Stimulated activated CD4-positive, alpha-beta T cell treated with anti-CD3 and anti-CD28 coated beads, Interleukin-4, amount 100 ng/mL, for 48 hours (primary cell): ENCODE measurements at places on chromosomes 6 and 20.

DNA sequence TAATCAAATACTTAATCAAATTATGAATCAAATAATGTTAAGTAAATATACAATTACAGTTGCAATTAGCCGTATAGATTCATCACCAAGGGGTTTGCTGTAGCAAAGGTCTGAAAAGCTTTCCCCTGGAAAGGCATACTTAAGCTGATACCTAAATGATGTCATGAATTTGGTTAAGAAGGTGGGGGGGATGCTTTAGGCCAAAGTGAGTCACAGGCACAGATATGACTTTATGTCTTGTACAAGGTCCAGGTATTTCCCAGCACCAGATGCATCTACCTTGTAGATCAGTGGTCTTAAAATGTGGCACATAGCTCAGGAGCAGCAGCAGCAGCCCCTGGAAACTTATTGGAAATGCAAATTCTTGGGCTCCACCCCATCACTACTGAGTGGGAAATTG, 557.3 kb upstream of the CDH4 start:
- DNase-seq: no peak

GRCh38 chr6:32666420-32667300, at the start of gene HLA-DQB1:
Gene HLA-DQB1 (minus strand): TSS chr6:32666657. CDS start chr6:32666607, 50 bp downstream.
- DNase-seq: peak; percentile 13

DNA sequence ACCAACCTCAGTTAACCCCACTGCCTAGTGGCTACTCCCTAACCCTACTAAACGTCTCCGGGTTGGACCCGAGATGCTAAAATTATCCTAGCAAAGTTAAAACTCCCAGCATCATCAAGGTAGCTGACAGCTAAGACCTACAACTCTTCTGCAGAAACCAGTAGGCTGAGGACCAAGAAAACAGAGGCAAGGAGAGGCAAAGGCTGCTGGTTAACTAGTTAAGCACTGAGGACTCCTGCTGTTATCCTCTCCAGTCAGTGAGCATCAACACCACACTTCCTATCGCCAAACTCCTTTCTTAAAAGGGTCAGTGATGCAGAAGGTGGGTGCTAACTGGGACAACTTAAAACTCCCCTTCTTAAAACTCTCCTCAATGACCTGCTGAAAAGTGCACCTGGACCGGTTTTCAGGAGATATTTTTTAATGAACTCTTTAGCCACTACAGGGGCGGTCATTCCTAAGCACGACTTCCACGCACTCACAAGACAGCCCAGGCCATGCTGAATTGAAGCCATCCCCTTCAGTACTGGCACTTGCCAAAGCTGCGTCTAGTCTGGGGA, 1.7 kb downstream of the TRERF1 start:
- no peak for DNase-seq

- DNase-seq: no peak
Observed at GRCh38 chr6:73109659-73110058, 115.6 kb downstream of the KHDC1L start.

DNA sequence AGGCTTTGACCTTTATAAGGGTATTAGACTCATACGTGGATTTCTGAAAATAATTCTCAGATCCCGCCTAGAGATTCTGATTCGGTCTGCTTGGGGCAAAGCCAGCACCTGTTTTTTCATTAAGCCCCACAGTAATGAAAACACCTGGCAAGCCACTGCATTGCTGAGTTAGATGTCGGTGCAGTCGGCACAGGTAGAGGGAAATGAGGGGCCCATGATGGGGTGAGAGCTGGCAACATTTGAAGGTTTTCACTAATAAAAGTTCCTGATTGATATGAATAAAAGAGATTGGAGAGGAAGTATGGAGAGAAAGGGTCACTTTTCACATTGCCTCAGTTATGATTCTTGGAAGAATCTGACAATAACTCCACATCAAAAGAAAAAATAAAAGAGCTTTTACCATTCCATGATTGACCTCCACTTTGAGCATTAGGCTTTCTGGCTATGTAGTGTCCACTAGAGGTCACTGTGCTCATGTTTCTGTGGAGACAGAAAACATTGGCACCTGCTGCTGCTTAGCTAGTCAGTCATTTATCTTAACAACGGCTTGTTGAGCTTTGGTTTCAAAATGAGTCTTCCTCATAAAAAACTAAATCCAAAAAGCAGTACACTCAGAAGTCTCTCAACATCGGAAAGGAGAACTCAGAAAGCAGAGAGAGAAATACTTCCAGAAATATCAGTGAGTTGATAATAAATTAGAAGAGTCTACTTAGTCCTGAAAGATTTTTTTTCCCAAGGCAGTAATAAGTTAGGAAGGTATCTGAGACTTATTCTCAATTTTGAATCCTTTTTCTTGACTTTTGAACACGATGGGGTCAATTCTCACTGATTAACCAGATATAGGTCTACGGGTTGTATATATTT, 53.3 kb upstream of the KLHL31 start:
- no peak for DNase-seq

- no peak for DNase-seq
Observed at GRCh38 chr6:52693773-52694172, 22.9 kb downstream of the TMEM14A start.

GRCh38 chr6:70145178-70145577, 157.7 kb downstream of the COL9A1 start:
- no peak for DNase-seq

DNA sequence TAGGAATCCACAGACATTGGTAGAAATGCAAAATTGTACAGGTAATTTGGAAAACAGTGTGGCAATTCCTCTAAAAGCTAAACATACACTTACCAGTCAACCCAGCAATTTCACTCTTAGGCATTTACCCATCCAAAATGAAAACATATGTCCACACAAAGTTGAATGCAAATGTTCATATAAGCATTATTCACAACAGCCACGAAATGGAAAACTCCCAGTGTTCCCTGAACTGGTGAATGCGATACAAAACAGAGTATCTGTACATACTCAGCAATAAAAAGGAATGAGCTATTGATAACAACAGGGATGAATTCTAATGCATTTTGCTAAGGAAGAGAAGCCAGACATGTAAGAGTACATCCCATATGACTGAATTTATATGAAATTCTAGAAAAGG, 32.4 kb upstream of the RAB22A start:
- DNase-seq: no peak

DNA sequence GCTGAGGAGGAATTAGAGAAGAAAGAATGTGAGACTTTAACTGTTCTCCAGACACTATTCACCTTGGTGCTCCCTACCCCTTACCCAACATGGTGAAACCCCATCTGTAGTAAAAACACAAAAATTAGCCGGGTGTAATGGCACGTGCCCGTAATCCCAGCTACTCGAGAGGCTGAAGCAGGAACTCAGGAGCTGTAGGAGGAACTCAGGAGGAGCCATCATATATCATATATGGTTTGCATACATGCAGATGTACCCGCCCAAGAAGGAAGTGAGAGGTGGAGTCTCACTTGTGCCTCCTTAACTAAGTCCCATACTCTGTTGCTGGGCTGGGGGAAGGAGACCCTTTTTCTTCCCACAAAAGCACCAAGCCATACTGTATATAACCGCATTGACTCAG, 35.5 kb upstream of the ME1 start:
- DNase-seq: no peak

- no peak for DNase-seq
Observed at GRCh38 chr6:89475634-89476033, 42.7 kb downstream of the ANKRD6 start.

DNA sequence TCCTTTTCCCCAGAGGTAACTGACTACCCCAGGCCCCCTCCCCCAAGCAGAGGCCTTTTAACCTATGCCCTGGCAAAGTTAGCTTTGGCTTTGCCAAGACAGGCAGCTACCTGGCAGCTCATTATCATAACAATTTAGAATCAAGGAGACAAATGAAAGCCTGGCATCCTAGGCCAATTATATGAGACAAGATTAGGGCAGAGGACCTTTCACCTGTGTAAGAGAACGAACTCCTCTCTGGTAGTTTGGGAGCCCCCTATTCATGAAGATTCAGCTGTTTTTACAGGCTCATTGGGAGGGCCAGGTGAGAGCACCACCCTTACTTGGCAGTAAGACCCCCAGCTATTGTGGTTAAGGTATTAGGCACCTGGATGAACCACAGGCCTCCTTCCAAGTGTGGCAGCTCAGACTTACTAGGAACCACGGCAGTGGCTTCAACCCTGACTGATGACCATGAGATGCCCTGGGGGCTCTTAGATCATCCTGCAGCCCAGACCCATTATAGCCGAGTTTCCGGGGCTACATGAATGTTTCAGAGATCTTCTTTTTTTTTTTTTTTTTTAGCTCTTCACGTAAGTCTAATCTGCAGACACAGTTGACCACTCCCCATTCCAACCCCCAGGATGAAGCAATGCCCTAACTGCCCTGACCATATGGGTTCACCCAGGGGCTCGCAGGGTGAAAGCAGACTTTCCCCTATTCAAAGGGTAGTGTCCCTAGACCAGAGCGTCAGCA, 56.2 kb downstream of the RAB44 start:
- DNase-seq: no peak

DNA sequence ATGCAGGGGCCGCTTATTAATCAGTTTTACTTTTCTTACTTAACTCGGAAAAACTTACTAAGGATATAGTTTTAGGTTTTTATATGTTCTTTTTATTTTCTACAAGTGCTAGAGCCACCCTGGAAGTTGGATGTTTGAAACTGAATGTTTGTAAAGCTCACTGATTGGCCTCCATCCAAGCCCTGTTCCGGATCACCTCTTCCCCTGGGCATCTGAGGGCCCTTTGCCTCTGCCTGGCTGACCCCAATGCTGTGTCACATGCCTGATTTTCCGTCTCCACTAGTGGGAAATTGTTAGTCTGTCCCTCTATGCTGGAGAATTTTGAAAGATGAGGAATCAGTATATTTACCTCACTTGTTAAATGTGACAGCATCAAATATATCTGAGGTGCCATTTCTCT, 79.3 kb downstream of the SLC35F1 start:
- no peak for DNase-seq

- no peak for DNase-seq
Observed at GRCh38 chr20:8744228-8744844, 324.6 kb upstream of the PLCB4 start.

GRCh38 chr6:87905101-87905641, 142.5 kb upstream of the SPACA1 start:
- no peak for DNase-seq

- no peak for DNase-seq
Observed at GRCh38 chr20:35013421-35014411, 58.0 kb downstream of the MYH7B start.

- DNase-seq: no peak
Observed at GRCh38 chr6:32659856-32660595, 6.4 kb downstream of the HLA-DQB1 start.

GRCh38 chr20:25290646-25291431, 43.0 kb downstream of the PYGB start:
- DNase-seq: no peak

GRCh38 chr20:39342463-39342862, 380.3 kb downstream of the DHX35 start:
- no peak for DNase-seq

- no peak for DNase-seq
Observed at GRCh38 chr6:4640139-4640538, 136.1 kb upstream of the CDYL start.

GRCh38 chr6:107689951-107690642, 134.0 kb downstream of the SCML4 start:
- no peak for DNase-seq

- DNase-seq: no peak
Observed at GRCh38 chr6:142712231-142712630, 232.7 kb downstream of the HIVEP2 start.

DNA sequence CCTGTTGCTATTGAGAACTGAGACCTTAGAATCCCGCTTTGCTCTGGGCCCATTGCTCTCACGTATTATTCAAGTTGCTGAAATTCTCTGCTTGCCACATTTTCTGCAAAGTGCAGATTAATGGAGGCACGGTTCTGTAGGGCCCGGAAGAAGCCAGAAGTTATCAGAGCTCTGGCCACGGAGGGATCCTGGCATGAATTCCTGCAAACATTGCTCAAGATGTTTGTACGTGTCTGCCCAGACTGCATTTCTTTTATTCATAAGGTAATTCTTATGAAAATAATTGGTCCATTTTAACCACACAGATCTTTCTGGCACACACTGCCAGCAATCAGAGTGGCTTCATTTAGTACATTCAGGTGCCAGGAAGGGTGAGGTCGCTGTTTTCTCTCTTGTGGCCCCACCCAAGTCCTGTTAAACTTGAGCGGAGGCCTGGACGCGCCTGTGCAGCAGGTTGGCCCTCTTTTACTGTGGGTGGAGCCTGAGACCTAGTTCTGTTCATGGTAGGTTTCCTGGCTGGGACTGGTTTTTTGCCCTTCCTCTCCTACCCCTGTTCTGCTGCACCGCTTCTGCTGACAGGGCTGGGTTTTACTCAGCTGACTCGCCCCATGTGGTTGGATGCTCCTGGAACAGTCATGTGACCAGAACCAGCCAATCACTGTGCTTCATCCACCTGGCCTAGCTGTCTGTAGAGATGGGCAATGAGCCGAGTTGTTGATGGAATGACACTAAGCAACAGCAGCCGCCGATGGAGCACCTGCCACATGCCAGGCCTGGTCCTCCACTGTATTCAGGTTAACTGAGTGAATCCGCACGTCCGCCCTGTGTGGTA, 230.2 kb downstream of the CDH4 start:
- no peak for DNase-seq

GRCh38 chr6:169940481-169941271, 189.3 kb downstream of the ERMARD start:
- DNase-seq: no peak

- no peak for DNase-seq
Observed at GRCh38 chr20:38144974-38145728, 19.9 kb downstream of the TGM2 start.

GRCh38 chr20:45012682-45013302, 46.5 kb downstream of the STK4 start:
- no peak for DNase-seq

DNA sequence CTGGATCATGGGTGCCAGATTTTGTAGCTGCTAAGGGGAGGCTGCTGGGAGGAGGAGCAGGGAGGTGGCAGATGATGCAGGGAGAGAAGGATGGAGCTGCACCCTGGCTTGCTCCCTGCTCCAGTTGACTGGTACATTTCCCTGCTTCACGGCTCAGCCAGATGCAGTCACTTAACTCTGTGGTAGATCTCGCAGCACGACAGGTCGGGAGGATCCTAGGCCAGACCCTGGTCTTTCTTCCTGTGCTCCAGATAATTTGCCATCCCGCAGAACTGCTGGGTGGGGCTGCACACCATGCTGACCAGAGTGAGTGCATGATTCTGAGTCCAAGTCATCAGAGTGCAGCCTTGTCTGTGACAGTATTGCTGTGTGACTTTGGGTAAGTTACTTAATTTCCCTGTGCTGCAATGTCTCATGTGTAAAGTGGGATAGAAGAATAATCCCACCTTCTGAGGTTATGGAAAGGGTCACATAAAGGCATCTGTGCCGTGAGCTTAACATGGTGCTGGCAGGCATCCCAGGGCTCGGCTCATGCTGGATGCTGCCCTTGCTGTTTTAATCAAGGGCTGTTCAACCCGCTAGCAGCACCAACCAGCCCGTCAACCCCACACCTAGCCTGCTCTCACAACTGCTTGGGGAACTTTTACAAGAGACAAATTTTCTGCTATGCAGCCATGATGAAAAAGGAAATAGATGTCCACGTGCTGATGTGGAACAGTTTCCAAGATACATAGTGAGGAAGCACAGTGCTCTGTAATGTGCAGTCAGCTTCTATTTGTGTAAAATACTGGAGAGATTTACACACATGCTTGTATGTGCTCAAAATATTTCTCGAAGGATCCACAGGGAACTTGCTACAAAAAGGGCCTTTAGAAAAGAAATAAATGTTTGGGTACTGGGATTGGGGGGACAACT, 257.9 kb downstream of the CDH26 start:
- no peak for DNase-seq

GRCh38 chr6:168870982-168871381, 382.7 kb downstream of the THBS2 start:
- no peak for DNase-seq
